ENCODE measurements at places on chromosomes 12 and 14. TPM values are rescaled to one million over a fixed set of nuclear protein-coding genes. Genes with fewer than 3 reads are reported as not detected.

Gene TBX5
- 26.6 TPM for total RNA-seq

Gene APOF
- total RNA-seq: not detected

Gene CLEC2A
- not detected for total RNA-seq

Gene MUCL1
- not detected for total RNA-seq

Gene TC2N
- 0.29 TPM for total RNA-seq
